ENCODE measurements at places on chromosomes 3 and 15.

- DNase-seq, result no peak
Measured at GRCh38 chr3:164521139-164521538, 557.2 kb downstream of the SI start.

GRCh38 chr3:154794391-154794790, 285.7 kb upstream of the MME start:
- DNase-seq, result no peak

DNA sequence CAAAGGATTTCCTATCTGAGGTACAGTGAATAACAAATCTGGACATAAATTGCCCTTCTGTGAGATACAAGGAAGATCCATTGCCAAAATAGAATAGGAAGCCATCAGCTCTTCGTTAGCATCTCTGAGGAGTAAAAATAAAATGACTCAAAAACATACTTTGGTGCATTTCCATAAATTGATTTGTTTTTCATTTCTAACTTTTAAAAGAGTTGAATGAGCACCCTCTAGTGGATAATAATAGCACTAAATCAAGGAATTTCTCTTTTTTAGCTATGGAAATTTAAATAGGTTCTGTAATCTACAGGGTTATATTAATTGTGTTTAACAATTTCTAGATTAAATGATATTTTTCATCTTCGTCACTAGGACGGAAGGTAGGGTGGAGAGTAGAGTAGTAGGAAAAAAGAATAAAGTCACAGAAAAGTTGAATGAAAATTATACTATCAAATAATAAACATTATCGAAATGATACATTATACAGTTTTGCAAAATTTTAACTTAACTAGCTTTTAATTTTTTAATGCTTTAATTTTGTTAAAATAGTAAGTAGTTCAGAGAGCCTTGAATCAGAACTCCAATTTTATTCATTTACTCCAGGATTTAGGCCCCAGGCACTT, 6.4 kb downstream of the NSUN3 start:
- DNase-seq, result no peak

DNA sequence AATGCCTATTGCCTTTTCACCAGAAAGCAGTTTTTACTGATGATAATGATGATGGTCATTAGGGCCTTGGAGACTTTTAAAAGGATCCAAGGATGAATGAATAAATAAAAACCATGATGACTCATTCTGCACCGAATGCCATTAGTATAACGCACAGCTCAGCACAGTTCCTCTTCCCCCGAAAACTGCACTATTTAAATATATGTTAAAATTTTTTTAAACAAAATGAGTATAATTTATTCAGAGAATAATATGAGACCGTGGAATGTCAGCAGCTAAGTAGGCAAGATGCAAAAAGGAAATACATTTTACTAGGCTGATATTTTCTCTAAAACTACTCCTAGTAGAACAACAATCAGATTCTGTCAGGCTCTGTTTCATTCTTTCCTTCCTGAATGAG, 83.4 kb upstream of the NANOGP8 start:
- no peak for DNase-seq

- DNase-seq, result no peak
Measured at GRCh38 chr15:98896002-98896721, 111.4 kb downstream of the PGPEP1L start.

- DNase-seq, result no peak
Measured at GRCh38 chr3:71372911-71373637, 210.5 kb downstream of the FOXP1 start.

DNA sequence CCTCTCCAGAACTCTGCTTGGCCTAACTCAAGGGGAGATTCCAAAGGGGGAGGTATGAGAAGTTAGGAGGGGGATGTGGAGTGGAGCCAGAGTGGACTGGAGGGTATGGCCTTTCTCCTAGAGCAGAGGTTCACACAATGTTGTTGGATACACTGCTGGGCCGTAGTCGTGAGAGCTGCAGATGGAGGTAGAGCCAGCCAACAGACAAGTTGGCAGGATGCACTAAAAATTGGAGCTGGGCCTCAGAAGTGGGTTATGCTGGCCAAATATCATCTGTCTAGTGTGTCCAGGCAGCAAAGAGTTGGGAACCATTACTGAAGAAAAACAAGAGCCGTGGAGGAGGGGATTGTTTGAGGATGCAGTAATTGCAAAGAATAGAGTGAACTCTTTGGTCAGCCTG, 27.7 kb upstream of the LRRFIP2 start:
- DNase-seq, result no peak

- DNase-seq, result no peak
Measured at GRCh38 chr3:142553741-142554140, 24.8 kb downstream of the ATR start.

GRCh38 chr15:58477170-58477569, 45.4 kb downstream of the LIPC start:
- no peak for DNase-seq

GRCh38 chr3:182947888-182948287, 32.5 kb downstream of the DCUN1D1 start:
- no peak for DNase-seq

DNA sequence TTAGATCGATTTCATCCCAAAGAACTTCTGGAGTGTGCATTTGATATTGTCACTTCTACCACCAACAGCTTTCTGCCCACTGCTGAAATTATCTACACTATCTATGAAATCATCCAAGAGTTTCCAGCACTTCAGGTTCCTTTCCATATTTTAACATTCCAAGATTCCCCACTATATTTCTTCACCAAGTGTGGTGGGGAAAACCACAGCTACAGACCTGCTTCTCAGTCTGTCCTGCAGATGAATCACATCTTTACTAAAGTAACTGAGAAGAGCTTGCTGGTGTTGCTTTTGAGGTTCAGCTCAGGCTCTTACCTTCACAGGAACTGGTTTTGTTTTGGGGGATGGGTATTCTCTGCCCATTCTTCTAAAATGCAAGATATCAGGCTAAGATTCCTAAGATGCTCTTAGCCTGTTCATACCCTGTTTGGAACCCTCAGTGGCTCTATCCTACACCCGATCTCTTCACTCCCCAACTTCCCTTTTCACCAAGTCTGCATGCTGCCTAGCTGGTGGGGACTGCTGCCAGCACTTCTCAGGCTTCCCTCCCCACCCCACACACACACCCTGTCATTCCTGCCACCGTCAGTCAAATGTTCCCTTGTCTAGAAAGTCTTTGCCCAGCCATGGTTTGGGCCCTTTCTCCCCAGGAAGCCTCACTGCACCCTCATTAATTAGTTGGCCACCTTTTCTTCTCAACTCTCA, 30.8 kb downstream of the SRP14 start:
- no peak for DNase-seq

GRCh38 chr3:27253831-27254230, 115.4 kb downstream of the NEK10 start:
- DNase-seq, result no peak

DNA sequence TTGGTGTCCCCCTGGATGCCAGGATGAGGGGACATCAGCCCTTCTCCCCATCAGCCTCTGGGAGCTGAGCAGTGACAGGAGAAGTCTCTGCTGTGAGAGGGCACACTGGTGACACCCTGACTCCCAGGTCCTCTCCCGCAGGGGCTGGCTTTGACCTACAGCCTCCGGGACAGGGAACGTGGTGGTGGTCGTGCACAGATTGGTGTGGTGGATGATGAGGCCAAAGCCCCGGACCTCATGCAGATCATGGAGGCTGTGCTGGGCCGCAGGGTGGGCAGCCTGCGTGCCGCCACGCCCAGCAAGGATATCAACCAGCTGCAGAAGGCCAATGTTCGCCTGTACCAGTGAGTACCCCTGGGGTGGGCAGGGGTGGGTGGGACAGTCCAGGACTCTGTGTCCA, 6.8 kb downstream of the VILL start:
- no peak for DNase-seq

GRCh38 chr3:30042916-30043555, 563.4 kb upstream of the TGFBR2 start:
- DNase-seq, result no peak

DNA sequence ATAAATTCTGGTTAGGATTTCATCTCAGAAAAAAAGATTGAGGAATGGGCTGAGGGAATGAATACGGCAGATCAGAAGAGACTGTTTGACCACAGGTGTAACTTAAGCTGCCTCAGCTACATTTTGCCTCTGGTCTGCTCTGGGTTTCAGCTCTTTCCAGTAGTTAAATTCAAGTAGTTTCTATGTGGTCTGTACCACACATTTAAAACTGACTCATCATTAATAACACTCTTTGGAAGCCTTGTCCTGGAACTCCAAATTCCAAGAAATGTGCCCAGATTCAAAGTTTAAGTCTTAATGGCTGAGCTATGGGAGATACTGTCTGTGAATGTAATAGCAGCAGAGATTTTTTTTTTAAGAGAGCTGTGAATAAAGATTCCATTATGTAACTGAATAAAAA, 133.1 kb upstream of the IGSF10 start:
- DNase-seq, result no peak

DNA sequence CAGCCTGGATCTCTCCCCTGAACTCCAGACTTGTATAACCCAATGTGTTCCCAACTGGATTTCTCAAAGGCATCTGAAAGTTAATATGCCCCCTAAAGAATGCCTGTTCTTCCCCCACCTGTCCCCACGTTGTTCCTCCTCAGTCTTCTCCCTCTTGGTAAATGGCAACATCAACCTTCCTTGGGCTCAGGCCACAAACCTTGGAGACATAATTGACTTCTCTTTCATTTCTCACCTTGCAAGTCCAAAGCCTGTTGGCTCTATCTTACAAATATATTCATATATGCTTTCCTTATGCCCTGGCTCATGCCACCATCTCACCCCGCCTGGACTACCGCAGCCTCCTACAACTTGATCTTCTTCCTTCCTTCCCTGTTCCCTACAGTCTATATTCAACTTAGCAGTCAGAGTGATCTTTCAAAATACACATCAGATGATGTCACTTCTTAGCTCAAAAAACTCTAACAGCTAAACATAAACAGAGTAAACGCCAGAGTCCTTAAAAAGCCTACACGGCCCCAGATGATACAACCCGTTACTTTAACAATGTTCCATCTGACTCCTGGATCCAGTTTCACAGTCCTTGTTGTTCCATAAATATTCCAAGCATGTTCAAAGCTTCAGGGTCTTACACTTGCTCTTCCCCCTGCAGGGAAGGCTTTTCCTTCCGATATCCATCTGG, 66.2 kb downstream of the ETV5 start:
- no peak for DNase-seq

DNA sequence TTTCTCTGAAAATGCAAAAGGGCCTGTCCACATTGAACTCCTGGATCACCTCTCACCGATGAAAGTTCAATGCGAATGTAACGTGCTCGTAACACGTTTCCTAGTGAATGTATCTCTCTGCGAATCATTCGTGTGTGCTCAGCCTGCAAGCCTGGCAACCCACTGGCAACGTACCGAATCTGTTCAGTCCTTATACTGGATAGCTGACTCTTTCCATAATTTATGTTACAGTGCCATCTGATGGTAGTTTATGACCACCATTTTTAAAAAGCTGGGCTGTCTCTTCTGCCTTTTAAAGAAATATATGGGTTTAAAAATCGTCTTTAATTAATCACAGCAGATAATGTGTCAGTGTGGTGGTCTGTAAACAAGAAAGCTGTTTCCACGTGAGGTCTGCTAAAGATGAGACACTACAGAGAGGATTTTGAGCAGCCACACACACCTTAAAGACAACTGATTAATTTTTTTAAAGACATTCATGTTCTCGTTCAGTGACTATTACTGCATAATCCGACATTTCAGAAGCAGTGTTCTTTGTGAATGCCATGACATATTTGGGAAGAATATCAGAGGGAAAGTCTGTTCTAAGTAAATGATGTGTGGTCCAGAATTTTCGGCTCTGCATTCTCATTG, 69.4 kb upstream of the FOXP1 start:
- DNase-seq, result no peak

GRCh38 chr3:60250810-60251209, 1000.4 kb downstream of the FHIT start:
- DNase-seq, result no peak

- DNase-seq, result peak; percentile 82
Measured at GRCh38 chr15:74768771-74769342, 13.0 kb upstream of the CSK start.

DNA sequence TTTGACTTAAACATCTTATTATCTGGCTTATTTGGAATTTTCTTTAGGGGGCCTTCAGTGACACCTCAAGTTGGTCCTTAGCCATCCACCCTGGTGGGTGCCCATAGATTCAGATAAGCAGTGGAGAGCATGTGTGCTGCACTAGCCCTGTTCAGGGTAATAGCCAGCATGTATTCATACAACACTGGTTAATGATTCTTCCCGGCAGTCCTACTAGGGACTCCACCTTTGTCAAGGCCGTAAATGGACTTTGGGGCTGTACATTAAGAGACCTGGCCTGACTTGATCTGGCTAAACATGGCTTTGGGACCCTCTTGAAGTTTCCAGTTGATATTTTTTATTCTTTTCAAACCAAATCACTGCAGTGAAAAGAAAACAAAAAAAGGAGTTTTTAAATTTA, 125.8 kb downstream of the PTPRG start:
- no peak for DNase-seq

DNA sequence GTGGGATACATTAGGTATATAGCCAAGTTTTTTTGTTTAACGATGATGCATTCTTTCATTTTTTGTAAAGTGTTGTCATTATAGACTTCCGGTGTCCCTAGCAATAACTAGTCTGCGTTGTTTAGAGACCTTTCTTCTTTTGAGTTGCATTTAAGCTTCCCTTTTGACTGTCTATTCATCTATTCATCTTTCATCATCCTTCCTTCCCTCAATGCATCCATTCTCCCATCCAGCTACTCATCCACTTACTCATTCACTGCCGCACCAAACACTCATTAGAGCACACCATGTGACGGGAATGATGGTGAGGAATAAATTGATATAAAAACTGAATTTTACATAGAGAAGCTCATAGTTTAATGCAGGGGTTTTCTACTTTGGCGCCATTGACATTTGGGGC, 32.9 kb downstream of the OR4F15 start:
- DNase-seq, result no peak

DNA sequence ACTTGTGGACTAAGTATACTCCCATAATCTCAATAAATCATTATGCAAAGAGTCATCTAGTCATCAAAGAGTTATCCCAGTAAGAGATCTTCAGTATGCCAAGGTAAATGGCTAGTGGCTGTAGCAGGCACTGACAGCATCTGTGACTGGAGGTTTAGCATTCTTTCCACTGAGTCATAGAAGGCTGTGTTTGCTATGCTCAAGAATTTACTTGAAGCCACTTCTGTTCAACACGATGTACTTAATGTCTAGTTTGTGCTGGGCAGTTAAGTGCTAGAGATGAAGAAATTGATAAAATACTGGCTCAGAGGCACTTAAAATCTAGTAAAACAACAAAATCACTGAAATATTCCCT, 13.0 kb downstream of the ZBED2 start:
- no peak for DNase-seq

GRCh38 chr3:152445212-152445611, 176.5 kb downstream of the MBNL1 start:
- peak; percentile 51 for DNase-seq

GRCh38 chr3:20072422-20072821, 32.2 kb downstream of the KAT2B start:
- no peak for DNase-seq
